ENCODE measurements at places on chromosomes 5 and 9.

DNA sequence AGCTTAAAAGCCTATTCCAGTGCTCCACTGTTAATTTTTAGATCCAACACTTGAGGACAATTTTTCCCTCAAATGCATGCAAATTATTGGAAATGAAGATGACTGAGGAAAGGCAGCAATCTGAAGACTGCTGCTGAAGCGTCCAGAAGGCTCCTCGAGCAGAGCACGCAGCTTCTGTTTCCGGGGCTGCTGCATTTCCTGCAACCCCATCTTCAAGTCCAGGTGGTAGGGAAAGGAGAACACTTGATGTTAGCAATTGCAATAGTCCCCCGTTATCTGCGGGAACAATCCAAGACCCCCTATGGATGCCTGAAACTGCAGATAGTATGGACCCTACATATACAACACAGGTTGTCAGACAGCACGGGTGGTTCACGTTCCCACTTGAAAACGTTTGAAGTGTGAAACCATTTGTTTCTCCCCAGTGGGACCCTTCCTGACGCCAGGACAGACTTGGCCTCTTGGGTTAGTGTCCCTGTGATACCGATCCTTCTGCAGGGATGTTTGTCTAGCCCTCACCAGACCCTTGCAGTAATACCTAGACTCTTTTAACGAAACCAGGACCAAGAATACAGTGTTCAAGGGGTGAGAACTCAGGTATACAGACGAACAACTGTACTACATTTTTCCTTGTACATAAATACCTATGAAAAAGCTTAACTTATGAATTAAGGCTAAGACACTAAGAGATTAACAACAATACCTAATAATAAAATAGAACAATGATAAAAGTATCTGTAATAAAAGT, 152.3 kb downstream of the HSD17B3 start:
- DNase-seq: no peak

- no peak for DNase-seq
Observed at GRCh38 chr9:8096091-8096490, 296.5 kb upstream of the DMAC1 start.

DNA sequence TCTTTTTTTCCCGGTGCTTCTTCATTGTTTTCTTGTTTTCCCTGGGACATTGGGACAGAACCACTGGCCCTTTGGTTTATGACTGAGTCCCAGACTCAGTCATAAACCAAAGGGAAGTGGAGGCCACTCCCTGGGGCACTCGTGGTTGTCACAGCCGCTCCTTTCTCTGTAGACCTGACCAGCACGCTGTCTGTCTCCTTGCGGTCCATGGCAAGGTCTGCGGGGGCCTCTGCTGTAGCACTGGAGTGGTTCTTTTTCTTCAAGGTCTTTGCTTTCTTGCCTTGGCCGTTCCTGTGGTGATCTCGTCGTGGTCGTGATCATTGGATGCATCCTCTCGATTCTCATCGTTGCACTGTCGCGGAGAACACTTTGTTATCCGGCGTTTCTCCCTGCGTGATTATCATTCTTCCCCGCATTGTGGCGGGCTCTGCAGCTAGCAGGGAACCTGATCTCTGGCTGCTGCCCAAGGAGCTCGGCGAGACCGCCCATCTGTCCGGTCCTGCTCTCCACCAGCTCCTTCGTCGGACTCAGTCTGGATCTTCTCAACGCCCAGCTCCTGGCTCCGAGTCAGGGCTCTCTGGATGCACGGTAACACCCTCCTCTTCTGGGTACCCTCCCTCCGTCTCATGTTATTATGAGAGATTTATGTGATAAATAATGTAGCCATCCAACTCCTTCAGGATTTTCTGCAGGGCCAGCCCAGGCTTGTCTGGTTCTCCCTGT, 43.5 kb upstream of the MPDZ start:
- DNase-seq: no peak

- no peak for DNase-seq
Observed at GRCh38 chr5:102762095-102762534, 7.0 kb downstream of the PAM start.

DNA sequence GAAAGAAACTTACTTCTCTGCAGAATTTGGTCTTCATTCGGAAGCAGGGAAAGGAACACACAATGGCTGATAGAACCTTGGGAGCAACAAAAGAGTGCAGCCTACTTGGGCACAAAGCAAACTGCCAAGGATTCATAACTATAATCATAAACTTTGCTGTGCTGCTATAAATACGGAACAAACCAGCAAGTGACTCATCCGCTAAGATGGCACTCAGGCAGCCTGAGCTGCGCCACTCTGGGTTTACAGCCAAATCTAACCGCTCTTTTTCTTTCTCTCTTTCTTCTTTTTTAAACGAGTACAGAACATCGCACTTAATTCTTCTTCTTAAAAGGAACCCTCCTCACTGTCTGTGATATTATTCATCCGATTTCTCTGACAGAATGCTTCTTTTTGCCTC, 81.1 kb downstream of the PTPN3 start:
- DNase-seq: no peak

GRCh38 chr9:126438741-126439401, 112.2 kb downstream of the MVB12B start:
- no peak for DNase-seq

DNA sequence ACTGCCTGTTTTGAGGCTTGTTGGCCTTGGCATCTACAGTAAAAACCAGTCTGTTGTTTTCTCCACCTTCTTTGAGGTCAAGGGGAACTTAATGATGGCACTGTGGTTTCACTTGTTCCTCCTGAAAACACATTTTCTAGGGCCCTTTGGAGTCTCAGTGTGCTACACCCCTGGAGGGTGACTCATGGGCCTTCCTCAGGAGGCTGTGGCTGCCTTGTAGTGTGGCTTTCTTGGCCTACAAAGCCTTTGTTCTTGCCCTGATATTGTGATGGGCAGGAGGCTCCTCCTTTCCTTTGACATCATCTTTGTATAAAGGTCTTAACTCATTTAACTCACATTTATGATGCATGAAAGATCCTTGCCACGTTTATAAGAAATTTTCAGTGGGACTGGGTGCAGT, 56.3 kb upstream of the GPBP1 start:
- DNase-seq: no peak

- no peak for DNase-seq
Observed at GRCh38 chr9:132201139-132201538, 39.3 kb downstream of the NTNG2 start.

DNA sequence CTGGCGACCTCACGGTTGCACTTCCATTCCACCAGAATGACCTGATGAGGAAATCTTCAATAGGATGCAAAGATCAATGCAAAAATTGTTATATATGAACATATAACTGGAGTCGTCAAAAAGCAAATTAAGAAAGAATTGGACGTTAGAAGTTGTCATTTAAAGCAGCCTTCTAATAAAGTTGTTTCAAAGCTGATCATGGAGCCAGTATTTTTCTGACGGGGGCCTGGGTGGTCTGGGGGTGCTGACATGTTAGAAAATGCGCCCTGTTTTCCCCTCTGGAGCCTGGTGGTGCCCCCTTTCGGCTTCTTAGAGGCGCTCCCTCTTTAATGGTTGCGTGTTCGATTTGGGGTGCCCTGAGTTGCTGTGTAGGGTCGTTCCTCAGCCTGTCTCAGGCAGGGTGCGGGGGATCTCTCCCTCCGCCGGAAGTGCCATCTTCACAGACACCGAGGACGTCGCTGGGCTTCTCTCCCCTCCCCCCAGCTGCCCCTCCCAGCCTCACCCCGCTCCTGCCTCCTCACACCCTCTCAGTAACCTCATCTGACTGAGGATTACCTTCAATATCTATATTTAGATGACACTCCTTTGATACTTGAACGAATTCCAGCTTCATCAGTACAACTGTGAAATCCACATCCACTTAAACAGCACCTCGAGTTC, 18.3 kb downstream of the PTGES2 start:
- DNase-seq: no peak

Measured in stimulated activated naive CD4-positive, alpha-beta T cell (primary cell).